HT-29 (cell line): ENCODE measurements at places on chromosomes 5 and 9. TPM values are rescaled to one million over a fixed set of nuclear protein-coding genes. Genes with fewer than 3 reads are reported as not detected.

The CAMK4 gene
- not detected in 2 replicates for total RNA-seq

The CDO1 gene
- not detected in 2 replicates for total RNA-seq

The ZBED3 gene
- total RNA-seq, result 2.6 and 3.6 TPM in 2 replicates

The ZNF883 gene
- total RNA-seq, result not detected in 2 replicates

The PCDHB5 gene
- total RNA-seq, result not detected in 2 replicates

The CATSPER3 gene
- total RNA-seq, result not detected in 2 replicates

- no peak for DNase-seq
These were observed 1.7 kb downstream of the DBN1 start for GRCh38 chr5:177471610-177472356.

DNA sequence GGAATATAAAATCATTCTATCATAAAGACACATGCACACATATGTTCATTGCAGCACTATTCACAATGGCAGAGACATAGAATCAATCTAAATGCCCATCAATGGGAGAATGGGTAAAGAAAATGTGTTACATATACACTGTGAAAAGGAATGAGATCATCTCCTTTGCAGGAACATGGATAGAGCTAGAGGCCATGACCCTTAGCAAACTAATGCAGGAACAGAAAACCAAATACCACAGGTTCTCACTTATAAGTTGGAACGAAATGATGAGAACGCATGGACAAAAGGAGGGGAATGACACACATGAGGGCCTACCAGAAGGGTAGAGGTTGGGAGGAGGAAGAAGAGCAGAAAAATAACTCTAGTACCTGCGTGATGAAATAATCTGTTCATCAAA lies 21.0 kb upstream of the RANBP6 start:
- no peak for DNase-seq

GRCh38 chr9:122394265-122395125 lies 23.7 kb downstream of the PTGS1 start:
- DNase-seq, result no peak

GRCh38 chr9:73149371-73150067 lies 2.1 kb upstream of the ANXA1 start:
- DNase-seq, result peak; percentile 80

GRCh38 chr9:99878651-99879050 lies 27.8 kb upstream of the STX17 start:
- DNase-seq, result no peak

GRCh38 chr9:86946201-86947145 lies 833 bp downstream of the GAS1 start:
- peak; percentile 6 for DNase-seq

GRCh38 chr5:137880313-137880712 lies 8.9 kb upstream of the PKD2L2 start:
- no peak for DNase-seq

DNA sequence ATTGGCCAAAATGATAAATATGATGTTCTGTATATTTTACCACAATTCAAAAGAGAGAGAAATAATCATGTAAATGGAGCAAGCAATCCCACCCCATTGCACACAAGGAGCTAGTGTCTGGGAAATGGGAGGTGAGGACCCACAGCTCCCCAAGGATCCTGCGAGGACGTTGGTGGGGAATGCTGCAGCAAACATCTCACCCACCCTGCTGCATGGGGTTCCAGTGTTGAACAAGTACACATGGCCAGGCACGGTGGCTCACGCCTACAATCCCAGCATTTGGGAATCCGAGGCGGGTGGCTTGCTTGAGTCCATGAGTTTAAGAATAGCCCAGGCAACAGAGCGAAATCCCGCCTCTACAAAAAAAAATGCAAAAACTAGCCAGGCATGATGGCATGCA lies 29.0 kb downstream of the STK10 start:
- DNase-seq, result no peak

GRCh38 chr9:7967093-7967827 lies 167.7 kb upstream of the DMAC1 start:
- DNase-seq, result peak; percentile 1
